ENCODE measurements at places on chromosomes 7 and 10.

- no peak for DNase-seq
Observed at GRCh38 chr10:132392811-132393694, 3.9 kb upstream of the PWWP2B start.

DNA sequence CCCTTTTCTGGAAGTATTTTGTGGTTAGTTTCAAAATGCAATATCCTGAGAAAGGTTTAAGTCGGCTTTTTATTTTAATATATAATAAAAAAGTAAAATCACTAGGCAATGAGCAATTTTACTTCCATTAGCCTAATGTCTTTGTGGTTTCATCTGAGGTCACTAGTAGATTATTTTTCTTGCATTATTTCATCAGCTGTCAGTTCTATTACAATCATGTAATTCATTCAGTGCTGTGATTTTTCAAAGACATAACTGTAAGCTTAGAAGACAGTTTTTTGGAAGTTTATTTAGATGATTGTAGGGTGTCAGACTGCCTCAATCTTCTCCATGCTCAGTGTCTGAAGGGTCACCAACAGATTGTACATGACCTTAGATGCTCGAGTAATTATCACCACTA lies 568.0 kb upstream of the GALNT17 start:
- DNase-seq: no peak

GRCh38 chr7:138726288-138726687 lies 25.1 kb upstream of the SVOPL start:
- no peak for DNase-seq

DNA sequence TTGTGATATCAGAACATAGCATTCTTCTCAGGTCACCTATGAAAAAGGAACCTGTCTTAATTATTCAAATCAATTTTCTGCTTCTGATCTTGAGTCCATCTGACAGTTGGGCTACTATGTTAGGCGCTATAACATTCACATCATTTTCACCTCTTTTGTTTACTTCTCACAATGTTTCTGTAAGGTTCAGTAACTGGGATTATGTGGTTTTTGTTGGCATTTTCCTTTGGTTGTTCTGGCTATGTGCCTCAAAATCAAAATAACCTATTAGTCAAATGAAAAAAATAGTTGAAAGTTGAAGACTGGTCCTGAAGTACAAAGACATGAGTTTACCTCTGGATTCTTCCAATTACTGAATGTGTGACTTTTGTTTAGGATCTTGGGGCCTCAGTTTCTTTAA lies 221.3 kb upstream of the SMIM30 start:
- DNase-seq: no peak

DNA sequence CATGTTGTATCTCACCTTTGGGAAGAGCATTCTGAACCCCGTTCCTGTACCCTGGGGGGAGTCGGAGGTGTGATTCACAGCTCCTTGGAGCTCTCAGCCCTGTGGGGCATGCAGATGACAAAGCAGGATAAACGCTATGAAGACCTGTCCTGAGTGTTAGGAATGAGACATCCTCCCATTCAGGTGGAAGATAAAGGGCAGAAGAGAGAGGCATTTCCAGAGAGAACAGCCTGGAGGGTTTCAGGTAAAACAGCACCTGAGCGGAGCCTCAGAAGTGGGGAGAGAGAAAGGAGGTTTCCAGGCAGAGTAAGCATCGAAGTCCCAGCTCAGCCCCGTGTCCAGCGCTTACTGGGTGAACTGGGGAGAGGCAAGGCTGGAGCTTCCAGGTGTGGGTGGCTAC lies 288.9 kb downstream of the KLF6 start:
- no peak for DNase-seq

- DNase-seq: no peak
Observed at GRCh38 chr7:420142-421093, 99.2 kb downstream of the PDGFA start.

DNA sequence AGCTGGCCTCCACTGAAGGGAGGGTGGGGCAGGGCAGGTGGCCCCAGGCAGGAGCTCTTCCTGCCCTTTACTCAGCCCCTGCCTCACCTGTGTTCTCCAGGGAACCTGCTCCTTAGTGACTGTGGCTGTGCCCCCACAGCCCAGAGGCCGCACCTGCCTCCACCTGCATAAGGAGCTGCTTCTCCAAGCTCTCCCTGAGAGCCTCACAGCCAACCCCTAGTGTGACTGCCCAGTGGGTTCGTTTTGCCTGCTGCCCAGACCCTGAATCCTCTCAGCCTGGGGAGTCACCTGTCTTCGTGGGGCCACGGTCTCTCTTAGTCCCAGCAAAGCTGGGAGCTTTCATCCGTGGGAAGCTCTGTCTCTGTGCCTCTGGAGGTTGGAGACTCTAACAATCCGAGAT lies 94.4 kb downstream of the GLRX3 start:
- DNase-seq: no peak

GRCh38 chr7:124940306-124940705 lies 10.7 kb upstream of the POT1 start:
- no peak for DNase-seq

GRCh38 chr10:91460681-91461080 lies 50.5 kb downstream of the HECTD2 start:
- no peak for DNase-seq

GRCh38 chr7:156096771-156097538 lies 284.7 kb upstream of the SHH start:
- DNase-seq: no peak

- DNase-seq: no peak
Observed at GRCh38 chr7:25842201-25842733, 309.7 kb upstream of the NFE2L3 start.

GRCh38 chr7:7803715-7804178 lies 85.3 kb upstream of the RPA3 start:
- DNase-seq: no peak

DNA sequence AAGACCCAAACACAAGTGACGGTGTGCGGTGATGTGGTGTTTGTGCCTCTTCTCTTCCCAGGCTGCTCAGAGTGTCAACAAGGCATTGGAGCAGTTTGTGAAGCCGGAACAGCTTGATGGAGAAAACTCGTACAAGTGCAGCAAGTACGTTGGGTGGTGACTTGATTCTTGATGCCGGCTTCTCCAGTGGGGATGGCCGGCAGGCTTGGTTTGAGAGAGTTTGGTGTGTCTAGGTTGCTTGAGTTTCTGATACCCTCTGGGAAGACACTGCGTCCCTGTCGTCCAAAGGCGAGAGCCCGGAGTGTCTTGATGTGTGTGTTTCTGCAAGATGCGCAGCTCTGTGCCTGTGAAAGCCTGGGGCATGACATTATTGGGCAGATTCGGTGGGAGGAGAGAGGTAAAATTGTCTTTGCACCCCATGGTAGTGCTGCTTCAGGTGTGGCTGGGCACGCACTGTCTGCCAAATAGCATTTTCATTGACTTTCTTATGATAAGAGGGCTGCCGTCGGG lies 111.8 kb downstream of the ANKRD61 start:
- DNase-seq: no peak

DNA sequence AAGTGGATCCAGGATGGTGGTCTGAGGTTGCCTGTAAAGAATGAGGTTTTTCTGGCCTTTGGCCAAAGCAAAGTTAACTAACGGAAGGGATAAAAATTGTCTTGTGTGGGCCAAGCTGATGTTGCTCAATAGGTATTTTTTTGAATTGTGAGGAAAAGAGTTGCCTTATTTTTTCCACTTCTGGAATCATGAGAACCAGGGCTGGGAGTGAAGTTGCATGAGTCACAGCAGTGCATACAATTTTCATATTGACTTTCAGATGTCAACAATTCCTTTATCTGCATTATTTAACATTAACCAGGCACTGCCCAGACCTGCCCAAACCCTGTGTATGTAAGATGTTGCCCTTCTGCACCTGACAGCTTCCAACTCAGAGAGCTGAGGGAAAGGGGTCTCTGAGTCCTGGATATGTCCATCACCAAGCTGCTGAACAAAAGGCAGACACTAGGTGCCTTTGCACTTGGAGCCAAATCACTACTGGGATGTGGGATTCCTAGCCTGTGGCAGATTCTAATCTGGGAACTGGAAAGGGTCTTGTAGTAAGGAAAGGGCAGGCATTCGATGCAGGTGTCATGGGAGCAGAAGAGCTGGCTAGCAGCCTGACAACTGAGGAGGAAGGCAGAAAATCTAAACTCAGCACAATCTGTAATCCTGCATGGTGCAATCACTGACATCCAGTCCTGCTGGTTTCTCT lies 52.3 kb upstream of the SLC35B4 start:
- DNase-seq: no peak

GRCh38 chr10:99537989-99538917 lies 5.5 kb downstream of the NKX2-3 start:
- DNase-seq: no peak

DNA sequence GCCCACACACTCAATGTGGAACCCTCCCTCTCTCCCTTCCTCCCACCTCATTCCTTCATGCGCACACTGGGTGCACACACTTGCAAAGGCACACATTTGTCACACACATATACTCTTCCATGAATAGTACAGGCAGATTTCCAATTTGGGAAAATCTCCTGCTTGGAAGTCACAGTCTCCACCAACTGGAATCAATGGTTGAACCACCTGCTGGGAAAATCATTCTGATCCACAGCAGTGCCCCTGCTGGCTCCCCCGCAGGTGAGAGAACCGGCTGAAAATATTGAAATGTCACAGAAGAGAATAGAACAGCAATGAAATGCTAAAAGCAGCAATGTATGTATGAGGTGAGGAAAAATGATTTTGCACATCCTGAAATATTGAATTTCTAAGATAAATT lies 232.7 kb downstream of the ADAM12 start:
- no peak for DNase-seq

DNA sequence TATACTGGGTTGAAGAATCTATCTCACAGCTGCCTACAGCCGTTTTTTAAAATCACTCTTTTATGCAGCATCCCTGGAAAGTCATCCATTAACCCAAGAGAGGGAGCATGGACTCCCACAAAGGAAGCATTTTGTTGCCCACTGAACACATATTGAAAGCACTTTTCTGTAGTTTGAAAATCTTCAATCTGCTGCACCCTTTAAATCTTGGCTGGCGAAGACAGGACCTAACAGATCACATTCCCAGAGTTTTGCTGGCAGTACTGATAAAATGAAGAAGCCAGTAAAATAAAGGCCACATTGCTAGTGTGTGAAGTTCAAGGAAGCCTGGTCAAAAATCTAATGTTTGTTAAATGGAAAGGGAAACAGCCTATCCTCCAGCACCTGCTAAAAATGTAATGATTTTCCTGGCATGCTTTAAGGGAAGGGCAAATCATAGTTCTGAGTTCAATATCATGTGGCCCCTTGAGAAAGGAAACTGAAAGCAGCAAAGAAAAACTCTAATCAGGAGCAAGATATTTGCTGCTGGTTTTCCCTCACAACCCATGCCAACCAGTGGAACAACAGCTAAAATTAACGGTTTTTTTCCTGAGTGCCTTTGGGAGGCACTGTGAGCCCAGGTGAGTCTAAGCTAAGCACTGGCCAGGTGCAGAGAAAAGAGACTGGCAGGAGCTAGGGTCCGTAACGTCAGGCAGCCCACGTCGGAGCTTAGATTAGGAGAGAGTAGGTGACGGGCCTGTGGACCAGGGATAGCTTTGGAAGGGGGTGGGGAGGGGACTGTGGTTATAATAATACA lies 97.9 kb upstream of the PALS2 start:
- DNase-seq: no peak

- DNase-seq: no peak
Observed at GRCh38 chr7:28029051-28029450, 151.5 kb downstream of the JAZF1 start.

GRCh38 chr10:114806562-114807391 lies 14.8 kb upstream of the FHIP2A start:
- no peak for DNase-seq

- DNase-seq: no peak
Observed at GRCh38 chr7:124074007-124074406, 41.1 kb upstream of the TMEM229A start.

DNA sequence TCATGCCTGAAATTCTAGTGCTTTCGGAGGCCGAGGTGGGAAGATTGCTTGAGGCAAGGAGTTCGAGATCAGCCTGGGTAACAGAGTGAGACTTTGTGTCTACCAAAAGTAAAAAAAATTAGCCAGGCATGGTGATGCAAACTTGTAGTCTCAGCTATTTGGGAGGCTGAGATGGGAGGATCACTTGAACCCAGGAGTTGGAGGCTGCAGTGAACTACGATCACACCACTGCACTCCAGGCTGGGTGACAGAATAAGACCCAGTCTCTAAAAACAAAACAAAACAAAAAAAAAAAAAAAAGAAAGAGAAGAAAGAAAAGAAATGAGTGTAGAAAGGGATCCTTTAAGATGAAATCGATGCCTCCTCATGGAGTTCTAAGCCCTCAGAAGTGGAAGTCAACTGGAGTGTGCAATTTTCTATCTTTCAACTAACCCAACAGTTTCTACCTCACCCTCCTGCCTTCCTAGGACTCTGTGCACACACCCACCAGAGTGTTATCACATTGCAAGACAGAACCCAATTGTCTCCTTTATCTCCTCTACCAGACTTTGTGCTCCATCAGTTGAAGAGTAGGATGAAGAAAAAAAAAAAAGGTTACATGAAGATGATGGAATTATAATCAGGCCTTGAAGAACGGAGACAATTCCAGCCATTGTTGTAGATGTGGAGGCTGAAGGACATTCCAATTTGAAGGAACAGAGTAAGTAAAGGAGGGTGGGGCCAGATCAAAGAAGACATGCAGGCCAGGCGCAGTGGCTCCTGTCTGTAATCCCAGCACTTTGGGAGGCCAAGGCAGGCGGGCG lies 26.9 kb downstream of the NYAP1 start:
- DNase-seq: no peak

DNA sequence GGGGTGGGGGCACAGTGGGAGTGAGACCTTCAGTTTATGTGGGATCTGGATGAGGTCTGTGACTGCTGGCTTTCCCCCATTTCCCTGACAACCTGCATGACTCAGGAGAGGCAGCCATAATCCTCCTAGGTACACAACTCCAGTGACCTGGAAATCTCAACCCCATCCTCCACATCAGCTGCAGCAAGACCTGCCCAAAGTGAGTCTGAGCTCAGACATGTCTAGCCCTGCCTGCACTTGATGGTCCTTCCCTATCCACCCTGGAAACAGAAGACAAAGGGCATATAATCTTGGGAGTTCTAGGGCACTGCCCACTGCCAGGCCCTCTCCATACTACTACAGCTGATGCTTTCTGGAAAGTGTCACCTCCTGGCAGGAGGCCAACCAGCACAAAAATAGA lies 75.6 kb downstream of the GRM8 start:
- DNase-seq: no peak

DNA sequence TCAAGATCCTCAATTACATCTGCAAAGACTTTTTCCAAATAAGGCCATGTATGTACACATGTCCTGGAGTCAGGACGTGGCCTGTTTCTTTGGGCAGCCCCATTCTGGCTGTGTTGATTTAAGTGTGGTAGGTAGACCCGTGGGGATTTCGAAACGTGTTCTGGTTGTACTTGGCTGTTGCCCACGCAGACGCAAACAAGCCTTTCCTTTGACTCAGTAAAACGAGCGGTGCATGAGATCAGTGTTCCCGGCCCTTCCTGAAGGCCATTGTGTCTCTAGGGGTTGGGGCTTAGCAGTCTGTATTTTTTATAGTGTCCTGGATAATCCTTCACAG lies 64.8 kb upstream of the DNAJB6 start:
- DNase-seq: no peak
